Activated CD4-positive, alpha-beta T cell treated with anti-CD3 and anti-CD28 coated beads for 24 hours (primary cell): ENCODE measurements at places on chromosomes 2 and 18.

GRCh38 chr2:207876842-207877535, 107.3 kb upstream of the FZD5 start:
- DNase-seq: no peak

- DNase-seq: no peak
Observed at GRCh38 chr2:236498369-236498768, 71.3 kb upstream of the ACKR3 start.

DNA sequence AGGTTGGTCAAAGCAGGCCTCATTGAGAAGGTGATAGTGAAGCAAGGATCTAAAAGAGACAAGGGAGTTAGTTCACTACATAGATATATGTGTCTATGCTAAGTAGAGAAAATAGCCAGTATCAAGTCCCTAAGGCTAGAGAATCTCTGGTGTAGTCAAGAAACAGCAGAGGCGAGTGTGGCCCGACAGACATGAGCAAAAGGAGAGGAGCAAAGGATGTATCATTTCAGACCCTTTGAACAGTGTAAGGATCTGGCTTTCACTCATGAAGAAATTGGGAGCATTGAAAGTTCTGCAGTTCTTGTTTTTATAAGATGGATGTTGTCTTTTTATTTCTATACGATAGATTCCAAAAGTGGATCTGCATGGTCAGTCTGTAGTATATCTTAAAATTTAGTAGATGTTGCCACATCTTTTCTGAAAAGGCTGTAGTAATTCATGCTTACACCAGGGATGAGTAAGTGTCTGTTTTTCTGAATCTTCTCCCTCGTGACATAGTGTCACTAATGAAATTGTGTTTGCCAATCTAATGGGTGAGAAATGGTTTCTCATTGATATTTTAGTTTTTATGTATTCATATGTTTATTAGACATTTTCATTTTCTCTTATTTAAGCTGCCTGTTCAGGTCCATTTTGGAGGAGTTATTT, 18.8 kb downstream of the SP100 start:
- no peak for DNase-seq

DNA sequence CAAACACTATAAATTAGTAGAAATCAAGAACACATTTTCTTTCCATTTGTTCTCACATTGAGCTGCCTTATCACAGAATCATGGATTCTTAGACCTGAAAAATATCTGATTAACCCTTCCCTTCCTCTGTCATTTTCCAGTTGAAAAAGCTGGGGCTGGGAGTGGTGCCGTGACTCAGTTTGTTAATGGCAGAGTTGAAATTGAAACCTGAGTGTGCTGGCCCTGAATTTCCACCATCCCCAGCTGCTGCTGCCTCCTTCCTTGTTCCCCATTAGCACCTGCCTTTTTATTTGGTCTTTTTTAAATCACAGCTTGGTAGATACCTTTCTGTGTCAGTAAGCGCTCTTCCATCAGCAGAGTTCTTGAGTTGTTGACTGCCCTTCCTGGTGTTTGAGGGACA, 10.6 kb downstream of the FARP2 start:
- no peak for DNase-seq

- no peak for DNase-seq
Observed at GRCh38 chr2:3334392-3335345, 42.9 kb downstream of the EIPR1 start.

GRCh38 chr2:14761118-14761517, 128.6 kb downstream of the LRATD1 start:
- no peak for DNase-seq

- no peak for DNase-seq
Observed at GRCh38 chr18:54161267-54161666, 63.2 kb downstream of the MBD2 start.

- DNase-seq: no peak
Observed at GRCh38 chr2:181642086-181642485, 14.8 kb downstream of the CERKL start.

DNA sequence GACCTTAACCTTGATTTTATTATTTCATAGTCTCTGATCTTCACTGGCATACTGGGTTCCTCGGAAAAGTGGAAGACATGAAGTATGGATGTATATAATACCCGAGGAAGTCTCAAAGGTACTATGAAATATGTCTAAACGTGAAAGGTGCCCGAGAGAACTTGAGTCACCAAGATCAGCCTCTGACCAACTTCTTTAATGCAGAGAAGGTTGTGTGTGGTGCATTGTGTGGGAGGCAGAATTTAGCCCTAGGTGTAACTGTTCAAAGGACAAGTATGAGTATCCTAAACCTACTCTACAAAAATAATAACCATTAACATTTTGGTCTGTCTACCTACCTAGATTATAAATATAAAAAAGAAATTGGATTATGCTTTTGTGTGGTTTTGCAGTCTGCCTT, 36.1 kb downstream of the OSBPL6 start:
- DNase-seq: no peak

DNA sequence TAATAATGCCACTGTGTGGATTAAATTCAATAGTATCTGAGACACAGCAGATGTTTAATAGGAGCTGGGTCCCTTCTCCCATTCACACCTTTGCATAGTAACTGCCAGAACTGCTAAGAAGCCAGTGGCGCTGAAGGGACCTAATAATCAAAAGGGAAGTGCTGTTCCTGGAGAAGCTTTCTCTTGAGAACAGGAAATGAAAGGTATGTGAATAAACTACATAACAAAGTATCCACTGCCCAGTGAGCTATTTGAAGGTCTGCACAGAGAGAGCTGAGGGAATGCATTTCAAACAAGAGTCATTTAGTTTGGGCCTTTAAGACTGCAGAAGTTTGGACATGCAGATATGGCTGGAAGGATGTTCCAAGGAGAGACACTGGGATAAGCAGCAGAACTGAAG, 56.1 kb upstream of the KIDINS220 start:
- no peak for DNase-seq

- DNase-seq: no peak
Observed at GRCh38 chr18:52363861-52364260, 23.9 kb downstream of the DCC start.

DNA sequence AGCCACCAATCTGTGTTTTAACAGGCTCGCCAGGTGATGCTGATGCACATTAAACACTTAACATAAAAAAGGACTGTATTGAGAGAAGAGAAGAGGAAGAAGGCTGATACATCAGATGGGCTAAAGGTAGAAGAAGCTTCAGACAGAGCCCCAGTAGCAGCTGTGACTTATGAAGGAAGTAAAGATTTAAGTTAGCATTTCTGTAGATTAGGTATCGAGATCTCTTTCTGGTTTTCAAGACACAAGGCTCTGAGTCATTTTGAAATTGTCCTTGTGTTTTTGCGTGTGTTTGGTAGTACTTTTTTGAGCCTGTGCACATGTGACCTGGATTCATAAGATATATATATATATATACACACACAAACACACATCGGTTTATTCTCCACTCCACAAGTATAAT, 40.6 kb upstream of the GCFC2 start:
- no peak for DNase-seq

DNA sequence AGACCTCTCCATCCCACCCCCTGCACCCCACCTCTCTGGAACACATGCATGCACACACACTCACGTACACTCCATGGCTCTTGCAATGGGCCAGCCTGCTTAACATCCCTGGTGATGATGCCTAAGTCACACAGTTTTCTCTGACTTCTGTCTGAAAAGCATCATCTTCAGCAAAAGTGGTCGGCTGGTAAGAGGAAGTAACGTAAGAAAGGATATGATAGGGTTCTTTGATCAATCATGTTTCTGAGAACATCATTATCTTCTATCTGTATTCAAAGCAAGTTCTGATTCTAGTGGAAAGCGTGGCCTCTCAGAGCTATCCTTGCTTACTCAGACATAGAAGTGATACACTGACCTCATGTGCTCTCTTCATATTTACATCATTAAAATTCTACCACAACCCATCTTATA, 11.4 kb upstream of the NDUFV2 start:
- DNase-seq: no peak

- DNase-seq: no peak
Observed at GRCh38 chr2:17306706-17307105, 211.5 kb downstream of the RAD51AP2 start.

- no peak for DNase-seq
Observed at GRCh38 chr2:111624411-111625156, 259.4 kb downstream of the ANAPC1 start.

GRCh38 chr2:15624903-15625302, 33.2 kb downstream of the DDX1 start:
- DNase-seq: no peak

DNA sequence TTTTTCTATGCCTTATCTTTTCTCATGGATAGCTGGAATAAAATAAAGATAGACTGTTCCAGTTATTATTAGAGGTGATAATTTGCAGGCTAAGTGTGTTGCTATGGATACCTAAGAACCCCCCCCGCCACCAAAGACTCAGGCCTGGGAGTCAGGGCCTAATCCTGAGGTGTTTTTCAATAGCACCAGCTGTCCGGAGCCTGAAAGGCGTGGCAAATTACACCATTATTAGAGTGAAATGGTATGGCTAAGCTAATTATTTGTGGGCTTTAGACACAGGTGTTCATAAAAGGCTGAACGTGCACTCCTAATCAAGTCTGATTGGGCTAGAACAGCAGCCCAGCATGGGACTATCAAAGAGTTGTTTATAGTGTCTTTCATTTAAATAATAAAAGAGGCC, 293.2 kb upstream of the DCC start:
- no peak for DNase-seq

GRCh38 chr2:61016392-61017002, 1.0 kb upstream of the PEX13 start:
- peak; percentile 28 for DNase-seq

- DNase-seq: no peak
Observed at GRCh38 chr2:74603282-74604000, 44.7 kb downstream of the M1AP start.

DNA sequence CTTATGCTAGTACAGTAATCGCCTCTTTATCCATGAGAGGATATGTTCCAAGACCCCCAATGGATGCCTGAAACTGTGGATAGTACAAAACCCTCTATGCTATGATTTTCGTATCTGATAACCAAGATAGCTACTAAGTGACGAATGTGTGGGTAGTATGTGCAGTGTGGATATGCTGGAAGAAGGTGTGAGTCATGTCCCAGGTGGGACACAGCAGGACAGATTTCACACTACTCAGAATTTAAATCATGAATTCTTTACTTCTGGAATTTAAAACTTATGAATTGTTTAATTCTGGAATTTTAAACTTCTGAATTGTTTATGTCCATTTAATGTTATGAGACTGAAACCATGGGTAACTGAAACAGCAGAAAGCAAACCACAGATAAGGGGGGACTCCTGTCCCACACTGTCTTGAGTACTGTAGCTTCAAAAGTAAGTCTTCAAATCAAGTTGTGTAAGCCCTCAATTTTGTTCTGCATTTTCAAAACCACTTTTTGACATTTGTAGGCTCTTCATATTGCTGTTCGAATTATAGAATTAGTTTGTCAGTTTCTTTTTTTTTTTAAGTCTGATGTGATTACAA, 116.0 kb downstream of the LTBP1 start:
- no peak for DNase-seq

- no peak for DNase-seq
Observed at GRCh38 chr2:23411752-23412431, 26.9 kb downstream of the KLHL29 start.

DNA sequence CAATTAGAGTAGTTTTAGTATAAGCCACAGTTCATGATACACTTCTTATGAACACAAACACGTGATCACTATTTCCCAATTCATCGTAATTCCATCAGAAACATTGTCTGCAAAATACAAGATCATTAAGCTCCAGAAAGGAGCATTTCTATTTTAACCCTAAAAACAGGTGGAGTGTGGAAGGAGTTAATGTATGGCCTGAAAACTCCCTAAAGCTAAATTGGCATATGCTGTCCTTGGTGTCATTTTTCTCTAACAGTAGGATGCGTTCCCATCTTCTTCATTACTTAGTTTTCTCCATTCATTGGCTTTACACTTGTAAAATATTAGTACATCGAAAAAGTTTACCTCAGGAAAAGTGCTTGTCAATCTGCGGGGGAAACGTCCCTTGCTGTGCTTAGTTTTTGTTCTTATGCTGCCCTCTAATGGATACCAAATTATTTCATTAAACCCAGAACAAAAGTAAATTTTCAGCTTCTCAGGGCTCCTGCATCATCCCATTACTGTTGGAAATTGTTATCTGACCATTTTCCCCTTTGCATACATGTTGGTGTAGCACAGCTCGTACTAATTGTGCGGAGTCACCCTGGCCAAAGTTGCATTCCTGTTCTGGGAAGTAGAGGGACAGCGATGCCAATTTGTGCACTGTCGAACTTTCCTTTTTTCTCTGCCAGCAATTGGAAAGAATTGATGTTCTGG, 153.4 kb downstream of the GPD2 start:
- DNase-seq: no peak

DNA sequence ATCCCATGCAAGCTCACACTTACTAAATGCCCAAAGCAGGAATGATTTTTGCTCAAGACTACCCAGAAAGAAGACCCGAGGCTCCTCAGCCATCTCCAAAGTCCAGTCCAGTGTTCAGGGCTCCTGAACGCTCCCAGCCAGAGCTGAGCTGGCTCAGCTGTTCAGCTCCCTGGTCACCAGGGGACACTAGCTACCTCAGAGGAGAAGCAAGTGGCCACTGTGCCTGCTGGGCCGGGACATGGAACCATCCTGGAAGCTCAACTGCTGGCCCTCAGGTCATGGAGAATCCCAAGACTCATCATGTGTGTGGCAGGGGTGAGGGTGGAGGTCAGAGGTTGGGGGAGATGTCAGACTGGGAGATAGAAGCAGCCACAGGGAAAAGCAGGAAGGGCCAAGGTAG, 89.0 kb downstream of the GALNT14 start:
- DNase-seq: no peak

- DNase-seq: no peak
Observed at GRCh38 chr2:53740170-53740569, 27.4 kb upstream of the CHAC2 start.

GRCh38 chr2:128821010-128821409, 502.3 kb upstream of the HS6ST1 start:
- no peak for DNase-seq

GRCh38 chr2:98118161-98118560, 31.2 kb downstream of the VWA3B start:
- DNase-seq: no peak

- no peak for DNase-seq
Observed at GRCh38 chr2:180570864-180571263, 409.5 kb upstream of the UBE2E3 start.

GRCh38 chr2:39995005-39995737, 216.1 kb upstream of the THUMPD2 start:
- DNase-seq: no peak

DNA sequence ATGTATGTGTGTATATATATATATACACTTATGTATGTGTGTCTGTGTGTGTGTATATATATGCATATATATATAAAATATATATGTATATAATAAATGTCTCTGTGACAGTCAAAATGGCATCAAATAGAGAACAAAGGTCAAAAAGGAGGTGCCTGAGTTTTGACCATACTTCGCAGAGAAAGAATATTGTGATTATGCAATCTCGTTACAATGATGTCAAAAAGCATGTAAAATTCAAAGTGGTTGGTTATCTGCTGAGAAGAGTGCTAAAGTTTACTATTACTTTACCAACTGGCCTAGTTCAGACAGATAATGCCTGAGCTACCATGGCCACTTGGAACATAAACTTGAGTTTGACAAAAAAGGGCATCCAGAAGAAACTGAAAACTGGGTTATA, 375.0 kb downstream of the NBAS start:
- no peak for DNase-seq

GRCh38 chr18:31041271-31042083, 1.1 kb downstream of the DSC3 start:
- DNase-seq: no peak

GRCh38 chr2:175017618-175018414, 12.6 kb upstream of the CHN1 start:
- no peak for DNase-seq

- DNase-seq: no peak
Observed at GRCh38 chr2:136863874-136864273, 98.5 kb downstream of the THSD7B start.

GRCh38 chr2:149972066-149972465, 384.5 kb upstream of the MMADHC start:
- no peak for DNase-seq
